Activated CD8-positive, alpha-beta memory T cell treated with anti-CD3 and anti-CD28 coated beads for 1 hour (primary cell): ENCODE measurements at places on chromosomes 2 and 18.

- no peak for DNase-seq
Observed at GRCh38 chr2:96501886-96502810, 3.0 kb downstream of the NEURL3 start.

- no peak for DNase-seq
Observed at GRCh38 chr2:103627301-103627700, 865.5 kb downstream of the TMEM182 start.

DNA sequence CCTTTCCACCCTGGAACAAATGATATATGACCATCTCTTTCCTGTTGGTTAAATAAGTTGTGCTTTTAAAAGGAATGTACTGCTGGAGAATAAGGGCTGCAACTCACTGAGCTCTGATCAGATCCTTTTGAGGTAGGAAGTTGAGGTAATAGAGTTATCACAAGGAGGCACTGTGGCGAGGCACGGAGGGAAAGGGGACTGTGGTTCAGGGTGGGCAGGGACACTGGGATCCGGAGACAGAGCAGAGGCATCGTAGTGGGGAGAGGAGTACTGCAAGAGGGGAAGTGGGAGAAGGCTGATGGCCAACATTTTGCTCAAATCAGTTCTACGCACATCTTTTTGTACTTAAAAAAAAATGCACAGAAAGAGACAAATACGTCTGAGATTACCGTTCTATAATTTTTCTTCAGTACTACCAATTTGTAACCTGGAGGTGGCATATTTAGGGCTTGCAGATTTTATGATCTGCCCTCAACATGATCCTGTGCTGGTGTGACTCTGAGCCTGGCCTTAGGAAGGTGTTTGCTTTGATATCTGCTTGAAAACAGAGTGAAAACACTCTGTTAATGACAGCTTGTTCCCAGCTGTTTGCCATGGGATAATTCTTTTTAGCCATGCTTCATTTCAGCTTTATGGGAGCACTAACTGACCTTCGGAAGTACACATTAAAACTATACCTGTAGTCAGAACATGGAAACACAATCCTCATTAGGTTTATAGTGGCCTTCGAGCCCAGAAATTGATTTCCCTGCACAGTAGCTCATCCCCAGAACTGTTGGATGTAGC is 168.1 kb downstream of the KCNE4 start:
- DNase-seq: no peak

DNA sequence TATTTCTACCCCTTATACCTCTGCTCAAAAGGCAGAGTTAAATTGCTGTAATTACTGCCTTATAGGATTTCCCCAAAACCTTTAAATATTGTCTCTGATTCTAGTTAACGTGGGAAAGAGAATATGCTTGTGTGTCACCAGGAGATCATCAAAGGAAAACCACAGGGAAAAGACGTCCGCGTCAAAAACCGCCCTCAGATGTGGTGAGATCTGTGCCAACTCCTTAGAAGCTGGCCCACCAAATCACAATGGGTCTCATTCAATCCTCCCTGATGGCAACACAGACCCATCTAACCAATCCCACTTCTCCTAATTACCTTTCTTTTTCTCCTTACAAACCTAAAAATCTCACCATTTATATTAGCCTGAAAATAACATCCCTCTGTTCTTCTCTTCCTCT is 25.4 kb downstream of the VPS54 start:
- no peak for DNase-seq

DNA sequence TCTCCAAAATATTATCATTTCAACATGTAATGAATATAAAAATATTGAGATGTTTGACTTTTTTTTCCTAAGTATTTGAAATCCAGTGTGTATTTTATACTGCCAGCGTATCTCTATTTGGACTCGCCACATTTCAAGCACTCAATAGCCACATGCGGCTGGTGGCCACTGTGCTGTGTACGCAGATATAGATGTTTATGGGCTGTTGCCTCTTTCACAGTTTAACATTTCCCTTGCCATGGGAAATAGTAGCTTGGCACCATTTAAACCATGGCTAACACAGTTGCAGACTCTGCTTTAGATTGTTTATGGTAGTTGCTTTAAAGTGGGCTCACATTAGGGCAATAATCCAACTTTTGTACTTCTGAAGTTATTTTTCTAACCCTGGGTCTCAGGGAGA is 136.6 kb upstream of the ITGB6 start:
- no peak for DNase-seq

GRCh38 chr2:233329489-233330135 is 22.0 kb downstream of the SAG start:
- DNase-seq: no peak

DNA sequence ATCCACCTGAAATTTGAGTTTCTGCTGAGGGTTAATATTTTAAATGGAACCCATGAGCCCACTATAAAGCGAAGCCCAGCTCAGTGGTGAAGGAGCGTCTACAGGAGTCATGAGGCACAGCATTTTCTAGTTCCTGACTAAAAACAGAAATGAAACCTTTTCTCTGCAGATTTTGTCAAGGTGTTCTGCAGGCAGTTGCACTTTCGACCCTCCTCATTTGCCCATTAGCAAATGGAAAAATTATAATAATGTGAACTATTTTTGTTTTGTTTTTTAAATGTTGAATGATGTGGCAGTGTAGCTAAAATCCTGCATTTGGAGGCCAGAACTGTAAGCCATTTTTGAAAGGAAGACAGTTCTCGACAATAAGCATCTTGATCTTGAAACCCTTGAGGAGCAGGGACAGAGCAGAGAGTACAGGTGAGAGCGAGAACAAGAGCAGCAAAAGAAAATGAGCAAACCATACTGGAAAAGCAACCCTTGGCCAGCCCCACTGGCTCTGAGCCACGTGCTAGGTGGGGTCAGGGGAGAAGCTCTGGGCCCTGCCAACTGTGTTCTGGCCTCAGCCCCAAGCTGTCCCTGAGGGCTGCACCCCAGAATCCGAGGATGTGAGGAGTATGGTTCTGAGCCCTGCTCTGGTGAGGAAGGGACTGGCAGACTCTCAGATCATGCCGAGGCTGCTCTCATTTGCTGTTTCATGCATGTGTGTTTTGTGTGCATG is 26.4 kb upstream of the COPS8 start:
- no peak for DNase-seq

DNA sequence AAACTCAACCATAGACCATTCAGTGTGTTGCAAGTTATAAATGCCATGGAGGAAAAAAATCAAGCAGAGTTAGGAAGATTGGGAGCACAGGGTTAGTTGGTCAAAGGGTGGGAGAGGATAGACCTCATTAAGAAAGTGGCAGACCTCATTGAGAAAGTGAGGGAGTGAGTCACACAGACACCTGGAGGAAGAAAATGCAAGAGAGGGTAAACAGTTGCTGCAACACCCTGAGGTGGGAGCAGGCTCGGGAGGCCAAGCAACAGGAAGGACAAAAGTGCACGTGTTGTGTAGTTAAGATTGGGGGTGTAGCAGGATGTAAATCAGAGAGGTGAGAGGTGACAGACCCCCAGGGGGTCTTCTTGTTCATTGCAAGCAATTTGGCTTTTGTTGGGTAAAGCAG is 6.4 kb downstream of the IL1RL1 start:
- DNase-seq: no peak

DNA sequence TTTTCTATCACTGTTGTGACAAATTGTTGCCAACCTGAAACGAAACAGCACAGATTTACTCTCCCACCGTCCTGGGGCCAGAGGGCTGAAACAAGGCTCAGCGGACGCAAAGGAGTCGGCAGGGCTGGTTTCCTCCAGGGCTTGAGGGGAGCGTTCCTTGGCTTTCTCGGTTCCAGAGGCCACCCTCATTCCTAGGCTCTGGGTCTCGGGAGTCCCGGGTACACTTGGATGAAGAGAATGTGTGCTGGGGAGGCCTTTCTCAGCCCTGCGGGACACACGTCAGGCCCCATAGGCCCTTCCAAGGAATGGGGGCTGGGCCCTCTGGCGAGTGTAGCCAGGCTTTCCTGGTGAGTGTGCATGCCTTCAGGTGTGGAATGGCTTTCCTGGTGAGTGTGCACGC is 287.3 kb upstream of the HS6ST1 start:
- DNase-seq: no peak

GRCh38 chr18:12008842-12009580 is 27.7 kb downstream of the IMPA2 start:
- DNase-seq: no peak

GRCh38 chr2:236971919-236972381 is 113.7 kb upstream of the COPS8 start:
- no peak for DNase-seq

DNA sequence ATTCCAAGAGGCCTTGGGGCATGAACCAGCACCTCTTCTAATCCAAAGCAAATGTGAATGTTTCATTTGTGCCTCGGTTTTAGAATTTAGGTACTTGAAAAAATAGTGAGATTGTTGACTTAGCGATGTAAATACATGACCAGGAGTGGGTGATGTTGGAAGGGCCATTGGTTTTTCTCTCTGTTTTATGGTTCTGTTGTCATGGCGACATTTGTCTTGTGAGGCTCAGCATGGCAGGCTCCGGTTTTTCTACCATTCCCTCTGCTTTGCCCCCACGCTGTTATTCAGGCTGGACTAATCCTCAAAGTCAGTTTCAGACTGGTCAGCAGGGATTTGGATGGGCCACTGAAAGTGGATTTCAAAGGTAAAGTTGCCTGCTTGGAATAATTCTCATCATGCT is 255.4 kb downstream of the ALPK2 start:
- no peak for DNase-seq

GRCh38 chr18:68604256-68604655 is 110.7 kb downstream of the TMX3 start:
- no peak for DNase-seq

- DNase-seq: no peak
Observed at GRCh38 chr2:191836853-191837769, 9.8 kb downstream of the CAVIN2 start.

GRCh38 chr2:105244451-105244850 is 2.9 kb downstream of the GPR45 start:
- no peak for DNase-seq

DNA sequence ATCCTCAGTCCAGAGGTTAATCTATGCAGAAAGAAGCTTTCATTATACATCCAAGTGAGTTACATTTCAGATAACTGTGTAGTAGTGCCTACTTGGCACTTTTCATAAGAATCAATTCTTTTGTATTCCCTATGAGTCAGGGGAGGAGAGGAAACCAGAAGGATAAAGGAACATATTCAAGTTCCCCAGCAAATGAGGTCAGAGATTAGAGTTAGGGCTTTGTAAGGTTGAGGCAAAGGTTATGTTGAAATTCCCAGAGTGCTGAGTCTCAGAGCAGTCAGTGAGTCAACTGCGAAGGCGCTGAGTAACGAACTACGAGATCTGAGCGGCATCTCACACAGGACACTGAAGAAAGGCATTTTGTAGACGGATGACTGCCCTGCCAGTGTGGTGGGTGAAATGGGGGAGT is 25.1 kb upstream of the ME2 start:
- DNase-seq: no peak

GRCh38 chr18:8948011-8948410 is 154.5 kb upstream of the NDUFV2 start:
- DNase-seq: no peak

DNA sequence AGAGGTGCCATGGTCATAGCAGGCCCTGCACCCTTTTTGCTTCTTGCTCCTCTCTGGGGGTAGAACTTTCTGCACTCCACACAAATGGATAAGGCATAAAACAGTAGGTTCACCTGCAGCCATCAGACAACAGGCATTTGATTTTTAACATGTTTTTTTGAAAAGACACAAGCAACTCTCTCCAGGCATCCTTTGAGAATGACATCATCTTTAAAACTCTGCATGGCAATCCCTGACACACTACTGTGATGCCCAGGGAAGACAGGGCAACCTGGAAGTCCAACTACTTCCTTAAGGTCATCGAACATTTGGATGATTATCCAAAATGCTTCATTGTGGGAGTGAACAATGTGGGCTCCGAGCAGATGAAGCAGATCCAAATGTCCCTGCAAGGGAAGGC is 82.8 kb downstream of the SKA1 start:
- DNase-seq: no peak

GRCh38 chr2:140734992-140735391 is 1395.8 kb downstream of the LRP1B start:
- DNase-seq: no peak

- no peak for DNase-seq
Observed at GRCh38 chr2:152566728-152567069, 150.6 kb downstream of the PRPF40A start.

GRCh38 chr2:186135686-186136085 is 350.4 kb upstream of the ZC3H15 start:
- DNase-seq: no peak

GRCh38 chr18:64099244-64099643 is 49.6 kb downstream of the LINC00305 start:
- DNase-seq: no peak

GRCh38 chr2:128305555-128306080 is 13.1 kb downstream of the HS6ST1 start:
- no peak for DNase-seq

- no peak for DNase-seq
Observed at GRCh38 chr18:36415625-36416024, 118.1 kb downstream of the FHOD3 start.

- no peak for DNase-seq
Observed at GRCh38 chr18:78140294-78140693, 839.3 kb upstream of the SALL3 start.

- DNase-seq: no peak
Observed at GRCh38 chr2:6309415-6310255, 556.1 kb downstream of the CMPK2 start.

GRCh38 chr2:12291303-12291702 is 425.4 kb upstream of the TRIB2 start:
- no peak for DNase-seq

DNA sequence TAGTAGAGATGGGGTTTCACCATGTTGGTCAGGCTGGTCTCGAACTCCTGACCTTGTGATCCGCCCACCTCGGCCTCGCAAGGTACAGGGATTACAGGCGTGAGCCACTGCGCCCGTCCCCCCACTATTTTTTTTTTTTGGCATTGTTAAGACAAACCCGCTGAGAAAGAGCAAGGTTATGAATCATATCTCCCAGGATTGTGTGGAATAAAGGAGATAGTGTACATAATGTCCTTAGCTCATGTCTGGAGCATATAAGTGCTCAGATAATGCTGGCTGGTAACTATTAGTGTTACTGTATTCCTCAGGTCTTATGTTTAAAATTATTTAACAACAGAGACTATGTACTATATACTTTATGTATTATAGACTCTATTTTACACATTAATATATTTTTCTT is 36.0 kb downstream of the TTC27 start:
- DNase-seq: no peak

GRCh38 chr18:2336690-2337392 is 234.5 kb downstream of the METTL4 start:
- DNase-seq: no peak

- DNase-seq: no peak
Observed at GRCh38 chr2:216033403-216033802, 20.1 kb upstream of the MREG start.

- DNase-seq: no peak
Observed at GRCh38 chr2:190571686-190572085, 37.2 kb upstream of the NEMP2 start.

GRCh38 chr2:235924675-235925063 is 243.5 kb downstream of the GBX2 start:
- DNase-seq: no peak

GRCh38 chr2:17589406-17590035 is 49.0 kb downstream of the VSNL1 start:
- DNase-seq: no peak

GRCh38 chr2:6826081-6826913 is 39.4 kb downstream of the CMPK2 start:
- peak; percentile 19 for DNase-seq

GRCh38 chr2:180722551-180723239 is 257.7 kb upstream of the UBE2E3 start:
- no peak for DNase-seq
